ENCODE measurements at places on chromosomes 5 and 9.

DNA sequence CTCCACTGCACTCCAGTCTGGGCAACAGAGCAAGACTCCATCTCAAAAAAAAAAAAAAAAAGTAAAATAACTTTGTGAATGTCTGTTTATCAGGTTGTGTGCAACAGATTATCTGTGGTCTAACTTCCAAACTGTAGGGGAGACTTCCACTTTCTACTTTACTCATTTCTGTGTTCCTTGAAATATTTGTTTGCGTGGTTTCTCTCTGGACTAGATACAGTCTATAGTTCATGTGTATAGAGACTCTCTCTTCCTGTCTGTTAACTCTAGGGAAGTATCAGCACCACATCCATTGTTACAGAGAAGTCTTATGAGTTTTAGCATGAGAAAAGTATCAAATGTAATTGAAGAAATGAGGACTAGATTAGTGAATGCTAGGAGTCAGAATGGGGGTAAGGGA, 168.3 kb downstream of the LPAR1 start:
- DNase-seq, result no peak

DNA sequence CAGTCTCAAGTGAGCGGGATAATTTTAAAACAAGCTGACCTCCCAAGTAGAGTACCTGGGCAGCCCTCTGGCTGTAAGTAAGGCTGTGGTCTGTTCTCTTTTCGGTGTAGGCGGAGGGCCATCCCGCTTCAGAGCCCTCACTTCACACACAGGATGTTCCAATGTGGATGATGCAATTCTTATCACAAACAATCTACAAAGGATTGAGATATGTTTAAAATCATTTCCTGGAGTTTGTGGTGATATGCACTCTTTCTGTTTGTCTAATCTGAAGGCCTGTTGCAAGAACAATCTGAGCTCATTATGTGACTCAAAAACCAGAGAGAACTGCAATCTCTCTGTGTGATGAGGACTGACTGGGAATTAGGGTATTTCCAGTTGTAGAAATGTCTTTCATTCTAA, 42.5 kb downstream of the ITGA2 start:
- peak; percentile 86 for DNase-seq

GRCh38 chr5:136446565-136446964, 81.2 kb upstream of the TRPC7 start:
- no peak for DNase-seq

DNA sequence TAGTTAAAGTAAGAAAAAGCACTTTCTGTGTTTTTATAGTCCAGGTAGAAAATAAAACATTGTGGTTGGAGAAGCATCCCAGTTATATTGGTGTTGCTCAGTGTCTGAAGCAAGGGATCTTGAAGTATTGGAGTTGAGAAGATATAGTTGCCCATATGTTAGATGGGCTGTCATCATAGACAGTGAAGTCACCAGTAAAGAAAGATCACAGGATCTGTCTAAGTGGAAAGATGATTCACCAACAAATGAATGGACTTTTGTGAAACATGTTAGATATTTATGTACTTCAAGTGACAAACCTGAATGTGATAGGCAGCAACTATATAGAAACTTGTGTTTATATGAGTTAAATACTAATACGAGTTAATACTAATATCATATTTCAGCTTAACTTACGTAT, 11.7 kb downstream of the OGN start:
- no peak for DNase-seq

DNA sequence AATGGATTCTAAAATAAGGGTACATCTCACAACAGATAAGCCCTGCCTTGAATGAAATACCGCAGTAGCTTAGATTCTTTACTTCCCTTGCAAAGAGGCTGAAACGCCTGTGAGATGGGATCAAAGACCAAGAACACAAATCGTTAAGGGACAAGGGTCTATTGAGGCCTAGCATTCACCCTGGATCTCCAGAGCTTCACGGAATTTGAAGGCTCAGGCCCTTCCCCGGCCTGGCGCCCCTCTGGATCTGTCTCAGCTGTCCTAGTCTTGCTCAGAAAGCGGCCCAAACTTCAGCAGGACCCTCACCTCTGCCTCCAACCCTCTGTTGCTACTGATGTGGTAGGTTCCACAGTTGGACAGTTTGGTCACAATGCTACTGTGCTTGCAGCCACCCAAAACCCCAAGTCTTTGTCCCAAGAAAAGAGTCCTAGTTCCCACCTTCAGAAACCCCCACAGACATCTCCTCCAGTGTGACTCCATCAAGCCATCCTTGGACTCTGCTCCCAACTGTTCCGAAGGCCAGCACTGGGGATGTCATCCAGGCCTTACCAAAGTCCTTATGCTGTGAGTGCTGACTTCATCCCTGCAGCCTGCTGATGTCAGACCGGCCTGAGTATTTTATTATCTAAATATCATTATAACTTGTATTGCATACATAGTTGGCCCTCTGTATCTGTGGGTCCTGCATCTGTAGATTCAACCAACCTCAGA, 9.4 kb downstream of the CORO2A start:
- DNase-seq, result no peak

DNA sequence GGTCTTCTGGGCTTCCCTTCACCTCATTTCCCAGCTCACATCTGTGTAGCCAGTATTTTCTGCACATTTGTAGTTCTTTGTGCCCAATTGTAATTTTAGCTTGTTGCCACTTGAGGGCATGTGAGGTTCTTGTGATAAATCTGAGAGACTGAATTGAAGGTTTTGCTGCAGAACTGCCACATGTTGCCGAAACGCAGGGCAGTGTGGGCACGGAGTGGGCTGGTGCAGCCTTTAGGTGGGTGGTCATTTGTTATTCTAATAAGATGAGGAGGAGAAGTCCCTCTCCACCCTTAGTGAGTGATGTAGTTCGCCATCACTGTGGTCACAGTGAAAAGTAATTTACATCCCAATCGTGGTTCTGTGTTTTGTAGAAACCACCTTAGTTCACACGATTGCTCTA, 21.2 kb downstream of the OTULIN start:
- peak; percentile 81 for DNase-seq

DNA sequence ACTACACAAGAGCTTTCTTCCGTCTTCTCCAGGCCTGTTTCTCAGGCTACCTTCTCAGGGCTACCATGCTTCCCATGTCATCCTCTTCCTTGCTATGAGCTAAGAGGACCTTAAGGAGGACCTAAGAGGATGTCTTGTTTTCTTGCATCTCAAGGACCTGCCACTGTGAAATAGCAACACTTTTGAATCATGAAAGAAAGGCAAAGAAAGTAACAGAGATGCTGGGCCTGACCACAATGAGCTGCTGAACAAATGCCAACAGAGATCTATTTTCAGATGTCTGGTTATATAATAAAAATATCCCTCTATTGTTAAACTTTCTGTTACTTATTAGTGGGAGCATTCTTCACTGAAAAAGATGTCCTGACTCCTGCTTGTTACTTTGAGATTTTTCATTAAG, 36.7 kb upstream of the ANXA1 start:
- no peak for DNase-seq

GRCh38 chr5:178990491-178990890, 4.6 kb downstream of the GRM6 start:
- no peak for DNase-seq

DNA sequence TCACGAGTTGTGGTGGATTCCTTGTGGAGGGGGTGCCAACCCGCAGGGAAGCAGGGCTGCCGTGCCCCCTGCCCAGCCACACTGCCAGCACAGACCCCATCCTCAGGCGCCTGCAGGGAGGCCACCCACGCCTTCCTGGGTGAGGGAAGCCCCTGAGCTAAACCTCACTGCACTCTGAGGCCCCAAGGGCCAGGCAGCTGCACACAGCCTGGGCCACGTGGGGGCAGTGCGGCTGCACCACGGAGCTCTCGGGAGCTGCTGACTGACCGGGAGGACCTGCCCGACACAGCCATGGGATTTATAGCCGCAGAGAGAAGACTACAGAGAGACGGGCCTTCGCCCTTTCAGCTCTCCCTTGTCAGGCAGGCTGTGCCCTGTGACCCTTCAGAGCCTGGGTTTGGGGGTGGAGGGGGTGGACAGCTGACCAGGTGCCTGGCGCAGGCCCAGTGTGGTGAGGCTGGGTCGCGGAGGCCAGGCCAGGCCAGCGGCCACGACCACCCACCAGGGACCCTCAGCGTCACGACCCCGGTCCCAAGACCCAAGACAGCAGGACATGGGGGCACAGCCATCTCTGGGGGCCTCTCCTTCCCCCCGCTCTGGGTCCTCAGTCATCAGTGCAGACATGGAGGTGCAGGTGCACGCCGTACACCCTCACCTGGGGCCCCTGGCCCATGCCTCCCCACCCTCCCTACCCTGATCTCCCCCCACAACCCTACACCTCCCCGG, 4.3 kb upstream of the AHRR start:
- peak; percentile 71 for DNase-seq

DNA sequence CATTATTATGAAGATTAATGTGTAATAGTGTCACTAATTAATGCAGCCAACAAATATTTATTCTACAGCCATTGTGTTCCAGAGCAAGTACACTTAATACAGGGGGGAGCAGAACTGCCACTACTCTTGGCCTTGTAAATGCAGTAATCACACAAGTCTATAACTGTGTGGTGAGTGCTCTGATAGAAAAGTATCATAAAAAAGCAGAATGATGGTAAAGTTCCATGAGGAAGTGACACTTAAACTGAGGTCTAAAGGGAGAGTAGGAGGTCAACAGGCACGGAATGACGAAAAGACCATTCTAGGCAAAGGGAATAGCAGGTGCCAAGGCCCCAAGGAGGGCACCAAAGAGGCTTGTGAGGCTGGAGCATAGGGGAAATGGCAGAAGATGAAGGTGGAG, 142.9 kb downstream of the OSTF1 start:
- no peak for DNase-seq

GRCh38 chr9:15142878-15143534, 164.0 kb downstream of the TTC39B start:
- DNase-seq, result peak; percentile 83

- no peak for DNase-seq
Measured at GRCh38 chr5:41883243-41883642, 13.0 kb upstream of the OXCT1 start.

- peak; percentile 81 for DNase-seq
Measured at GRCh38 chr5:141326088-141326854, 4.0 kb upstream of the PCDHGA1 start.

DNA sequence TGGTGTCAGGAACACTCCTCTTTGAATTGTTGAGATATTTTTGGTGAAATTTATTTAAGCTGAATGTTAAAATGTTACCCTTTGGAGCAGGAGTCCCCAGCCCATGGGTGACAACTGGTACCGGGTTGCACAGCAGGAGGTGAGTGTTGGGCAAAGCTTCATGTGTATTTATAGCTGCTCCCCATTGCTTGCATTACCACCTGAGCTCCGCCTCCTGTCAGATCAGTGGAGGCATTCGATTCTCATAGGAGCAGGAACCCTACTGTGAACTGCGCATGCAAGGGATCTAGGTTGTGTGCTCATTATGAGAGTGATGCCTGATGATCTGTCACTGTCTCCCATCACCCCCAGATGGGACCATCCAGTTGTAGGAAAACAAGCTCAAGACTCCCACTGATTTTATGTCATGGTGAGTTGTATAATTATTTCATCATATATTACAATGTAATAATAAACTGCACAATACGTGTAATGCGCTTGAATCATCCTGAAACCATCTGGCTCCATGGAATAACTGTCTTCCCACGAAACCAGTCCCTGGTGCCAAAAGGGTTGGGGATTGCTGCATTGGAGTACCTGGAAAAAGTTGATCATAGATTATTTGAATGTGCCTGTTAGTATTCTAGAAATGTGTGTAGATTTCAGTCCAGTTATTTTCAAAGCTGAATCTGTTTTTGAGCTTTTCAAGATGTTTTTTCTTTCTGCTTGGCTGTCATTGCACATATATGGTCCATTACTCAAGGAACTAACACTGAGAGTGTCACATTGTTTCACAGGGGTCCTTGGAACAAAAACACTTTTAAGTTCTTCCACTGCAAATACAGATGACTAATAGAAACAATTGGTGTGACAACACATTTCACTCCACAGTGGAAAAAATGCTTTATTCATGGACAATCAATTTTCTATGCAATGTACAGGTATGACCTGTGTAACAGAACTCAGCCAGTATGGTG, 104.6 kb upstream of the TNFAIP8 start:
- no peak for DNase-seq

- no peak for DNase-seq
Measured at GRCh38 chr5:124050120-124050770, 538.3 kb downstream of the CSNK1G3 start.

DNA sequence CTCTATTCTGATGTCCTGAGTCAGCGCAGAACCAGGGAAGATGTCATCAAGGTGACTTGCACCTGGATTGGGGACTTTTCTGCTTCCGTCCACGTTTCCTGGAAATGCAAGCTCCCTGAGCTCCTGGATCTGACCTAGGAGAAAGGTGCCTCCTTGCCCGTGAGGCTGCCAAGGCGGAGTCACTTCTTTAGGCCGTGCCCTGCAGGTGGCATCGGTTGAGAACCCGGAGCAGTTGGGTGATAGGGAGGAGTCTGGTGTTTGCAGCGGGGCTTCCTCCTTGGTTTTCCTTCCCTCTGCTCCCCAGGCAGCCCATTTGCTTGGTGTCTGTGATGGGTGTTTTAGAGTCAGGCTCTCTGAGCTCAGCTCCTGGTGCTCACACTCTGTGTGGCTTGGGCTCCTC, 15.2 kb downstream of the NANS start:
- DNase-seq, result no peak

- DNase-seq, result no peak
Measured at GRCh38 chr5:76086095-76086494, 2.9 kb downstream of the SV2C start.

GRCh38 chr5:124182133-124182532, 564.3 kb downstream of the ZNF608 start:
- DNase-seq, result no peak

DNA sequence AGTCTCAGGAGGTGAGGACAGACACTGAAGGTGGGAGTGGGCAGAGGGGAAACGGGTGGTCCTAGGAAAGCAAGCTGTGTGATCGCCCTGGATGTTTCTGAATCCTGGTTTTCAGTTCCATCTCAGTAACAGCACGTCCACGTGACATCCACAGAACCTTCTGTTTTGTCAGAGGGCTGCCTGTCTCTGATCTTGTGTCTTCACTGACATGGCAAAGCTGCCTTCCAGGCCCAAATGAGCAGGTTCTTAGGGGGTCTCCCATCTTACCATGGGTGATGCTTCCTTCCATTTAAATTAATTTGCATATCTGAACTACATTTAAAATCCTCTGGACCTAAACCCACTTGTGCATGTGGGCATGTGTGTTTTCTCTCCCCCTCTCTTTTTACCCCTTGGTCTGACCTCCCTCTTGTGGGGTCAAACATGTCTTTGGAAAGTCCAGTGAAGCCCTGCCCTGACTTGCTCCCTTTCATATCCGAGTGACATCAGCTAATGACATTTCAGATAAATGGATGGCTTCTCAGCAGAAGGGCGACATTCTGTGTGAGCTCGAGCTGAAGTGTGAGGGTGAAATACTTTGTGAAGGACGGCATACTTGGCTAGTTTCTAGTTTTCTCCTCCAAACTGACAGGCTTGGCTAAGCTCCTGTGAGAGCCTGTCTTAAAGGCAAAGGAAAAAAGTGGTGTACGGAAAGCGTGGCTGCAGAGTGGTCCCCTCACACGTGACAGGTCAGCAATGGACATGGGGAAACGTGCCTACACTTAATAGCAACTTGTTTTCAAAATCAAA, 204.8 kb upstream of the S1PR3 start:
- no peak for DNase-seq
